Effector memory CD8-positive, alpha-beta T cell (primary cell): ENCODE measurements at places on chromosomes 7 and 10.
A peak's percentile ranks its signal among the peaks of the same experiment; 100 is the strongest.

GRCh38 chr7:91034459-91035368, 229.5 kb upstream of the FZD1 start:
- no peak for DNase-seq

DNA sequence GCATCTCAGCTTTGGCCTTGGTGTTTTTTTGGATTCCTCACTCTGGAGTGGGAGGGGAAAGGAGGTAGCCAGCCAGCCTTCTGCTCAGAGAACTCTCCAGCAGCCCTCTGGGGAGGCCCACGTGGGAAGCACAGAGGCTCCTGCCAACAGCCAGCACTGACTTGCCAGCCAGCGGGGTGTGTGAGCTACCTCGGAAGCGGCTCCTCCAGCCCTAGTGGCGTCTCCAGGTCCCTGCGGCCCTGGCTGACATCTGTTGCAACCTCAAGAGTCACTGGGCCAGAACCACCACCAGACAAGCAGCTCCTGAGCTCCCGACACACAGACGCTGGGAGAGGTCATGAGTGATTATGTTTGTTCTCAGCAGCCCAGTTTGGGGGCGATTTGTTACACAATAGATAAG, 180.2 kb upstream of the FZD8 start:
- DNase-seq, result no peak

GRCh38 chr7:66921396-66921917, 432 bp downstream of the TMEM248 start:
- peak; percentile 6 for DNase-seq

- DNase-seq, result no peak
Observed at GRCh38 chr10:29987471-29987870, 71.9 kb downstream of the JCAD start.

GRCh38 chr10:97664282-97664850, 22.7 kb downstream of the AVPI1 start:
- no peak for DNase-seq

GRCh38 chr7:157853789-157854065, 516.9 kb downstream of the DNAJB6 start:
- DNase-seq, result no peak

DNA sequence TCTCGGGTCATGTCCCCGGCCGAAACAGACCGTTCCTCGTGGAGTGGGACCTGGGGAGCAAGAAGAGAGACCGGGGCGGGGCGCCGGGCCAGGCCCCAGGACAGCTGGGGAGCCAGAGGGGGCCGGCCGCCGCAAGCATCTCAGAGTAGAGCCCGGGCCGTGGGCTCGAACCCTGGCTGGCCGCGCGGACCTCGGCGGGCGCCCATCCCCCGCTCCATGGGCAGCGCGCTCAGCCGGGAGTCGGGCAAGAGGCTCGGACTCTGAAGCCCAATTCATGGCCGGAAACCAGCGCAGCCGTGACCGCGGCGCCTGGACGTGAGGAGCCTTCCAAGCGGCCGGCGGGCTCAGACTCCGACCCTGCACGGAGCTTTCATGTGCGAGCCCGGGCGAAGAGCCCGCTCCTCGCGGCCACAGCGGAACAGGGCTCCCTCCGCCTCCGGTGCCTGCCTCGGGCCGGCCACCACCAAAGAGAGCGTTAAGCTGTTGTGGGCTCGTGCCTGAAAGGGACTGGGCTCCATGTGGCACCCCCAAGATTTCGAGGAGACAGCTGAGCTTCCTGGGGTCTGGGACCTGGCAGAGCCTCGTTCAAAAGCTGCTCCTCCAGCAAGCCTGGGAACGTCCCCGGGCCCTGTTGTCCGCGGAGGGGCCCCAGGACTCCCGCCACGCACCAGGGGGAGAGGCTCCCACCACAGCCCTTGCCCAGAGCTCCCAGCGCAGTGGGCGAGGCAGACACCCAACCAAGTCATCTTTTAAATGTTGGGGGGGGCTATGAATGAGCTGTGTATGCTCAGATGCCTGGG, 757 bp upstream of the GRID1 start:
- DNase-seq, result no peak

DNA sequence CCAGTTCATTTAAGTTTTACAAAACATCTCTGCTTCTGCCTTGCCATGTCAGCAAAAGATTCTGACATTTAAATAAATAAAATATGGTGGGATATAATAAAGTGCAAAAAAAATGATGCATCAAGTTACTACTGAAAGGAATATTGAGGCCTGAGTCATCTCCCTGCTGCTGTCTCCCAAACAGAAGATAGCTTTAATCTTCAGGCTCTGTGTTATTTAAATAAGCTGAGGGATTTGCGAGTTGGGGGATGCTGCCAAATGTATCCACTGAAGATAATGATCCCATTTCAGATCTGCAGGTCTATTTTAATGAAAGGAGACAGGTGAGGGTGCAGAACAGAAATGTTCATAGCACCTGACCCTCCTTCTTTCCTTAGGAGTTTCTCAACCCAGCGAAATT, 720.8 kb downstream of the AUTS2 start:
- no peak for DNase-seq

DNA sequence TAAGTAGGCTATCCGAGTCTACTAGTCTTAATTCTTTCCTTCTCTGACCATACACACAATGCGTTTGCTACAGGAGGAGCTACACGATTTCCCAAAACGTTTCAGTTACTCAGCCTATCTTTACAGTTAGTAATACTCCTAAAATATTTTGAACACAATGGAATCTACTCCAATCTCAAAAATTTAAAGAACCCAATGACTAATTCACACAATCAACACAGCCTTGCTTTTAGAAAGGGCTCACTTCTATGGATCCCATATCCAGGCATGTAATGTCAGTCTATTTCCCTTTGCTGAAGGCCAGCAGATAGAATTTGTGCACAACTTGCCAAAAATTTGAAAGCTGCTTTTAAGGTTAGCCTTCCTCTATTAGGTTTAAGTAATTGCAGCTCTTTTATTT, 107.2 kb downstream of the VPS41 start:
- DNase-seq, result no peak

- DNase-seq, result no peak
Observed at GRCh38 chr10:20931156-20931795, 34.2 kb upstream of the NEBL start.

DNA sequence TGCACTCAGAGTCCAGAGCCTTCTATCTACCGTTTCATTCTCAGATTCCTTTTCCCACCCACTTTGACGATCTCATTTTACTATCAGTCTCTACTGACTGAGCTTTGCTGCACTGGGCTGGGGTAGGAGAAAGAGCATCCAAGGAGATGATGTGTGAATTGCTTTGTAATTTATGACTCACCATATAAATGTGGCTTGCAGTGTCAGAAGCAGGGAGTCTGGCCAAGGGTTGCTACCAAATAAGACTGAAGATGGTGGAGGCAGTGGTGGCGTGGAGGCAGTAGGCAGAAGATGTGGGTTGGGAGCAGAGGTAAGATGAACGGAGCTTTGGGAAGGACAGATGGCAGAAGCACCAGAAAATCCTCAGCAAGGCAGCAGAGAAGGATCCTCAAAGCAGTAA, 73.3 kb upstream of the AGK start:
- no peak for DNase-seq

DNA sequence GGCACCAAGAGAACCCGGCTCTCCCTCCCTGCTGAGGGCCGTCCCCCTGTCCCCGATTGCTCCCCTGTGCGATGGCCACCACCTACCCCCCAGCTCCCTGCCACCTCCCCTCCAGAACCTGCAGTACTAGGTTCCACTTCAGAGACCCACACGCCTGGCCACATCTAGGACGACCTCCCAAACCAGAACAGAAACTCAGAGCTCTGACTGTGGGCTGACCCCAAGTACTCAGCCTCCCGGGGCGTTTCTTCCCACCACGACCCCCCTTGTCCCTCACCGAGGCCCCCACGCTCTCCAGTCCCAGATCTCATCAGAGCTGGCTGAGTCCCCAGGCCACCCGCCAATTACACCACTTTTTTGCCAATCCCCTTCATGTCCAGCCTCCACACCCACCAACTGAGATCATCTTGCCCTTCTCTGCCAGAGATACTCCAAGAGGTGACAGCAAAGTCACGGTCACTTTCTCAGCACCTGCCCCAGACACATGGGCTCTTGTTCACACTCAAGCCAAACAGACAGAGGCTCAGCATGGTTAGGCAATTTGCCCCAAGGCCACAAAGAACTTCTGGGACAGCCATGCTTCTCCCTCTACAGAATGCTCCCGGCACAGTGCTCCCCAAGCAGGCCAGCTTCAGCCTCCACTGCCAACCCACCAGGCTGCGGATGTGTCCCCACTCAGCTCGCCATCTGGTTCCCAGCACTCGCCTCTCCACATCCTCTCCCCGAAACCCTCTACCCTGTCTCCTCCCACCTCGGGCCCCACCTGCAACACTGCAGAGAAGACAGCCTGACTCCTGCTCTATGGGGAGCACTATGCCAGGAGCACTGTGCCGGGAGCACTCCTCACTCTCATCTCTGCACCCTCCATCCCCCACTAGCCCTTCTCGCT, 4.7 kb downstream of the TMEM120A start:
- no peak for DNase-seq

DNA sequence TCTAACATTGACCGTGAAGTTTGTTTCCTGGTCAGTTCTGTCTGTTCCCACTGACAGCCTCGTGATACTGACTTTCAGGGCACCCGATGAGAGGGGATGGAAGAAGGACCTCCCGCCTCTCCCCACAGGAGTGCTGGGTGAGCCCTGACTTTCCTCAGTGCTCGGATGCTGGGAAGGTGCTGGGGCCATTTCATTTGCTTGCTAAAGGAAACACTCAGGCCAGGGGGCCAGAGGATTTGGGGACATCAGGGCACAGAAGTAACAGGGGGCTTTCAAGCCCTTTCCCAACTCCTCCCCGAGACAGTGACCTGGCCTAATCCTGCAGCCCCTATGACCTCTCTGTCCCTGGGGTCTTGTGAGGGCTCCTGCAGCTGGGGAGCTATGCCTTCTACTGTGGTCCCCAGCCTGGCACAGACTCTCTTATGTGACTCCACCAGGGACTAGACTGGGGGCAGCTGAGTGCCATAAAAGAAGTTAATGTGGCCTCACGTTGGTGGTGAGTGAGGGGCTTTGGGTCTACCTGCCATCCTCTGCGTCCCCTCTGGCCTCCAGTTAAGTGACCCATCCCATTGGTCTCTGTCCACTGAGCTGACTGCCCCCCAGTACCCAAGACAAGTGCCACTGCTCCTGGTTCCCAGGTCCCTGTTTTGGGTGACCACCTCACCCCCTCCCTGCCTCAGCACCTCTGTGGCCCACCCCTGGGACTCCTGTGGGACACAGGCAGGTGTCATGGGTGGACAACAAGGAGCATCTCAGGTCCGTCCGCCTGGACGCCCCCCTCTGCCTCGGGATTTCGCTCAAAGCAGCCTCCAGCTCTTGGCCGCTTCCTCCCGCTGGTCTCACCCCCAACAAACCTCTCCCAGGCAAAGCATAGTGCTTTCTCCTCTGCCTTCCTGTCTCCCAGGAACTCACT, 33.4 kb upstream of the HSPA12A start:
- DNase-seq, result no peak

DNA sequence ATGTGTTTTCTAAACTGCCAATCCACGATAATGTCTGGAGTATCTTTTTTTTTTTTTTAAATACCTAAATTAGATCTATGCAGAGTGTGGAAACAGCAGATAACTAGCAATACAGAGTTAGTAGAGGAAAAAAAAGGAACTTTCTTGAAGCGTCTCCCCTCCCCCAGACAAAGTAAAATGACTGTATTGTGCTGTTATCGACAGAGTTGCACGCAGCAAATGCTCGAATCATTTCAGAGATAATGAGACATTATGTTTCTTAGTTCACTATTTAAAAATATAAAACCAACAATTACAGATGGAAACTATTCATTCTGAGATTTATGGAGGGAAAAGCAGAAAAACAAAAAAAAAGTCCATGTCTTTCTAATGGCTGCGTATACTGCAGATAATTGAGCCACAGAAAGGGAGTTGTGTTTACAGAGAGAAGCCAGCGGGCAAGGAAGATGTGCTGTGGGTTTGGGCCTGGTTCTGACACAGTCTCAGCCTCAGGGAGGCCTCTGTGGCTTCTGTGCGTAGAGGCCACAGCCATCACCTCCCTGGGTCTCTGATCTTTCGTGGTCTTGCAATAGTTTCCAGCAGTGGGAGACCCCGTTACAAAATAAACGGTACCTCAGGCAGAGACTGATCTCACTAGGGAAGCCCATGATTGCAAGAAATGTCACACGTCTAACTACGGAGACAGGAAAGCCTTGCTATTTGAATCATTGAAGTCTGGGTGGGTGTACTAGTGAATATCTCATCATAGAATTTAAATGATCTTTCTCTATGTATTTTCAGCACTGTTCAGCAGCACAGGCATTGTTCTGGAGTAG, 19.1 kb upstream of the KLF6 start:
- DNase-seq, result peak; percentile 70

- DNase-seq, result no peak
Observed at GRCh38 chr7:366161-366803, 76.3 kb downstream of the FOXL3 start.

- DNase-seq, result no peak
Observed at GRCh38 chr10:27893358-27893954, 105.4 kb downstream of the ODAD2 start.

DNA sequence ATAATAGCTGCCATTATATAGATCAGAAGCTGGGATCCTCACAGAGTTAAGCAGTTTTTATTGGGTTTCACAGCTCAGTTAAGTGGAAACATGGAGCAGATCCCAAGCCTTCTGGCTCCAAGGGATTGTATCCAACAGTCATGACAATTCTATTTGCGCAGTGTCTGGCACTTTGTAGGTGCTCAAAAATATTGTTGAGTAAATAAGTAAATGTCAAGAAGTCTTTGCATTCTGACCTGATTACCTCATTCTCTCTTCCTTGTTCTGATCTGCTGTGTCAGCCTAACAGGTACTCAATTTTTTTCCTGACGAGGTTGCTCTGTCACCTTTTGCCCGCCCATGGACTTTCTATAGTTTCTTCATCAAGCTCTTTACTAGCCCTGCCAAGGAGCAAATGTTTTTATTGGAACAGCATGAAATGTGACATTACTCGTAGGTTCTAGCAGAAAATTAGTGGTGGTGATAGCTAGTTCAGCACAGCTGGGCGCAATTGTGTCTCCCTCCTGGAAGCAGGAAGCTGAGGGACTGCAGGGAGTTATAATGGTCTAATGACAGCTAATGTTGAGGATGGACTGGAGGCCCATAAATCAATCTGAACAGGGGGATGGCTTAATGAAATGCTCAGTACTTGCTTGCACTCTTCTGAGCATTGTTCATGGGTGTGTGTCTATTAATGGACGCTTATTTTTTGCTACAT, 680.2 kb downstream of the CCSER2 start:
- DNase-seq, result no peak

DNA sequence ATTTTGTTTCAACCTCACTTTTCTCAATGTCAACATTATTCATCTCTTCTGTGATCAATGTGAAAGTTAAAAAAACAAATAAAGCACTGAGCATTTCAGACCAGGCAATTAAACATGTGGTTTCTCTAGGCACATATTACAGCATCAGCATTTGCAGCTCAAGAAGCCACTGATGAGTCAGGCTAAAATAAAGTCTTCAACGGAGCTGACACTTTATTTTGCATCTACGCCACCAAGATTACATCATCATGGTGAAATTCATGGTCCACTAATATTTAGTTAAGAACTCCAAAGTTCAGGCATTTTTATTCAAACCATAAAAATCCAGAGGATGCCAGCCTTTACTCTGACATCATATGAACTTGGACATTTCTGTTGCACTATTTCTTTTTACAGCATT, 33.0 kb downstream of the MAGI2 start:
- DNase-seq, result no peak

GRCh38 chr7:150901160-150902035, 49.1 kb downstream of the AOC1 start:
- no peak for DNase-seq

GRCh38 chr7:24403557-24403956, 119.6 kb downstream of the NPY start:
- DNase-seq, result no peak

GRCh38 chr10:132132421-132132841, 54.3 kb upstream of the DPYSL4 start:
- no peak for DNase-seq
